ENCODE measurements at places on chromosomes 11 and 22.

DNA sequence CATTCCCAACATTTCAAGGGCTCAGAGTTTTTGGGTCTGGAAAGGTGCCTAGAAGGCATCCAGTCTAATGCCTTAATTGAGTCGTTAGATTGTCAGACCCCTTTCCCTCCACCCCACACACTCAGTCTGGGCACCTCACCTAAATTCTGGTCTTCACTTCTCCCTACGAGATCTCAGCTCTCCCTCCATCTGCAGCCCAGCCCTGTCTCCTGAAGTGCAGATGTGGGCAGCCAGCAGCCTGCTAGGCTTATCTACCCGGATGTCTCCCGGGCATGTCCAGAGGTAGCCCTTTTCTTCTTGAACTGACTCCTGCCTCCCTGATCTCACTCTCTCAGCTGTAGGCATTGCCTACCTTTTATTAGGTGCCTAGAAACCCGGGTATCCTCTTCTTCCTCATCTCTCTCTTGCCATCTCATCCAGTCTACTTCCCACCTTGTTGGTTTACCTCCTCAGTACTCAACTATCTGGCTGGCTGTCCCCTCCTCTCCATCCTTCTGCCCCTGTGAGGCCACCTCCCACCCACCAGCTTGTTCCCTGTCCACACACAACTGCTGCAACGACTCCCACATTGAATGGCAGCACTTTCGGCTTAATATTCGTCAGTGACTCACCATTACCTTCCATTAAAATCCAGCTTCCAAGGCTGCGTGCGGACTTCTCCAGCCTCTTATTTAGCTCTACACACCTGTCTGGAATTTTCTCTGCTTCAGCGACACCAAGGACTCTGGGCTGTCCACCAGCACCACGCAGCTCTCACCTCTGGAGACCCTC is 6.2 kb downstream of the SEPTIN3 start:
- DNase-seq = no peak

DNA sequence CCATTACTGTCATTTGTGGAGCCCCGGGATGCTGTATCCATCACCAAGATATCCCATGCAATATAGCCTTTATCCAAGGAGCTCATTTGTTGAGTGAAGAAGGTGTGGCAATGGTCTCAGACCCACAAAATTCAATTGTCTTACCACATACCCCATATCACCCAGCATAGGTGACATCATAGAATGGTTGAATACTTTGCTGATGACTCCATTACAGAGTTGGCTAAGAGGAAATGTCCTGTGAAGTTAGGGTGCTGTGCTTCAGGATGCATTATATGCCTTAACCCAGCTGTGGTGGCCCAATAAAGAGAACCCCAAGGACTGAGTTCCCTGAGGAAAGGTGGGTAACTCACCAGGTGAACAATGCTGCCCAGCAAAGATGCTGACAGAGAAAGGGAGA is 113.7 kb downstream of the EFCAB6 start:
- DNase-seq = peak; percentile 0

- DNase-seq = no peak
Observed at GRCh38 chr11:11467312-11467711, 114.3 kb upstream of the CSNK2A3 start.

DNA sequence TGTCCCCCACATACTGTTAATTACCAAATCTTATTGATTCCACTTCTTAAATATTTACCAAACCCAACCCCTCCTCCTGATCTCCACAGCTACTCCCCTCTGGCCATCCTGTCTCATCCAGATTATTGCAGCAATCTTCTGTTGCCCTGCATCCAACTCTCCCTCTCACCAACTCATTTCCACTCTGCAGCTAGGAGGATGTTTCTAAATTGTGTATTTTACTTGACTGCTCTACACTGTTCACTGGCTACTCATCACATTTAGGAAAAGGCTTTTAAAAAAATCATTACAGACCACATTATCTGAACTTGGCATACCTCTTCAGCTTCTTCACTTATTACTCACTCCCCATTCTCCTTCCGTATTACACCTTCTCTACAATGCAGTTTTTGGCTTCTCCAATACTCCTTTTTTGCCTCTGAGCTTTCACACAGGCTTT is 117.9 kb downstream of the ATG16L2 start:
- DNase-seq = peak; percentile 70

- no peak for DNase-seq
Observed at GRCh38 chr11:92810423-92811064, 158.9 kb upstream of the MTNR1B start.

GRCh38 chr22:20867179-20868024 is 8.6 kb downstream of the SNAP29 start:
- DNase-seq = no peak
